Caco-2 (cell line): ENCODE measurements at places on chromosomes 4 and X. TPM values are rescaled to one million over a fixed set of nuclear protein-coding genes. Genes with fewer than 3 reads are reported as not detected.

DNA sequence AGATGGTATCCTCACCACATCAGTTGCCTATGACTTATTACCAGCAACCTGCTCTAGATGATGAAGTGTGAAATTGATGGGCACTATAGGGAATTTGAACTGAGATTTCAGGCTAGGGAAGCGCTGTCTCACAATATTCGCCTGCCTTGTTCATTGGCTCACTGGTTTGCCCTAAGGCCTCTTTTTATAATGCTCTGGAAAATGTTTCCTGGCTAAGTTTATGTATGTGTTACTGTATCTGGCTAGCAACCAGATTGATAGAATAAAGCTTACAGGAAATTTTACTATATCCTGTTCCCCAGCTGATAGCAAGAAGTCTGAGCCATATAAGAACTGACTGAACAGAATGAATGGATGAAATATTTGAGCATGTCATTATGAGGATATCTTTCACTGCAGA is 71.6 kb downstream of the GSTCD start:
- DNase-seq = no peak
- H3K36me3 ChIP-seq = no peaks in the 10 kb centered on the region
- no peak overlapping the region for H3K27ac ChIP-seq
- no peaks in the 10 kb centered on the region for H3K4me1 ChIP-seq

DNA sequence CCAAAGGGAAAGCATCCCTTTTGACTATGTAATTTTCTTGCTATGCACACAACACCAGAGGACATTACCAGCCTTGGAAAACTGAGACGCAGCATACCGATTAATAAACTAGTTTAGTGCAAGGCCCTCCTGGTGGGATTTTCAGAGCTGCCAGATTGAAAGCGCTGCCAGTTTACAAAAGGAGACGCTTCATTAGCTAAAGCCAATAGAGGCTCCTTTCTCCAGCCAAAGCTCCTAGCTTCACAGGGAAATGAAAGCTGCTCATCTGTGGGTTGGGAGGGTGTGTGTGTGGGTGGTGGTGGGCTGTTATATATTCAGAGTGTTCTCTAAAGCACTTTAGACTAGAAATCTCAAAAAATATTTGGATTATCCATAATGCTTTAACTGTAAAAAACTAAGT is 32.4 kb downstream of the SPANXN4 start:
- no peak overlapping the region for H3K27ac ChIP-seq
- H3K27me3 ChIP-seq = no peaks in the 10 kb centered on the region
- H3K36me3 ChIP-seq = no peaks in the 10 kb centered on the region
- no peaks in the 10 kb centered on the region for H3K4me1 ChIP-seq

DNA sequence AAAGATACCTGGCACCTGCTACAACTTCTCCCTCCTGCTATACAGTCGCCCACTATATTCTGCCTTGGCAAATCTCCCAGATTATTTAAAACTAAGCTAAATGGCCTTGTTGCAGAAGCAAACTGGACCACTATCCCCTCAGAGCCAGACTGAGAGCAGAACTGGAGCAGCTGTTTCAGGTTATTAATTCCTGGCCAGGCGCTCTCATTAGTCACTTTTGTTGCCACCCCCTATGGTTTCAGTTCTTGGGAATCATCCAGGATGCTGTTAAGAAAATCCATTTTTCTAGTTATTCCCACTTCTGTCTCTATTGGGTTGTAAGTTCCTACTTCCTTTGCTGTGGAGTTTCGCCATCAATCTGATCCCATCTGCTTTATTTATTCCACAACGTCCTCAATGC is 30.1 kb downstream of the ADGRA3 start:
- peaks cover 12% of the 10 kb centered on the region for H3K4me1 ChIP-seq
- DNase-seq = no peak

GRCh38 chrX:48737940-48738339 is 23.6 kb upstream of the GLOD5 start:
- DNase-seq = no peak
- peak overlapping the region; percentile 72 for H3K27ac ChIP-seq
- no peaks in the 10 kb centered on the region for H3K36me3 ChIP-seq
- H3K27me3 ChIP-seq = no peaks in the 10 kb centered on the region
- peak overlapping the region; percentile 56 for H3K4me3 ChIP-seq
- no peaks in the 10 kb centered on the region; the same call in 1 of the 2 replicates for H3K4me1 ChIP-seq

- H3K4me3 ChIP-seq = no peak overlapping the region
- H3K27ac ChIP-seq = no peak overlapping the region
- H3K27me3 ChIP-seq = no peaks in the 10 kb centered on the region
- DNase-seq = no peak
- H3K4me1 ChIP-seq = no peaks in the 10 kb centered on the region
- no peaks in the 10 kb centered on the region for H3K36me3 ChIP-seq
These were observed 60.7 kb upstream of the NXF3 start for GRCh38 chrX:103153661-103154060.

The HPGDS gene
- total RNA-seq = not detected in 2 replicates

The GYPA gene
- not detected in 2 replicates for total RNA-seq

GRCh38 chrX:118272242-118272641 is 73.7 kb upstream of the WDR44 start:
- no peak overlapping the region for H3K4me3 ChIP-seq
- no peak for DNase-seq
- no peak overlapping the region for H3K27ac ChIP-seq
- no peaks in the 10 kb centered on the region for H3K36me3 ChIP-seq

GRCh38 chr4:46393606-46394005 is 3.7 kb upstream of the GABRA2 start:
- 0 out of 2 replicates have a peak, but pooled peaks cover 6% of the 10 kb centered on the region for H3K4me1 ChIP-seq
- H3K4me3 ChIP-seq = no peak overlapping the region
- H3K27ac ChIP-seq = no peak overlapping the region

GRCh38 chr4:153950100-153950979 is 161.5 kb upstream of the SFRP2 start:
- H3K4me3 ChIP-seq = no peak overlapping the region
- no peaks in the 10 kb centered on the region for H3K27me3 ChIP-seq
- DNase-seq = no peak
- no peak overlapping the region for H3K27ac ChIP-seq

- no peaks in the 10 kb centered on the region for H3K4me1 ChIP-seq
- no peaks in the 10 kb centered on the region for H3K27me3 ChIP-seq
- H3K4me3 ChIP-seq = no peak overlapping the region
- DNase-seq = no peak
- no peak overlapping the region for H3K27ac ChIP-seq
These were observed 17.1 kb upstream of the DTHD1 start for GRCh38 chr4:36264207-36264826.

GRCh38 chrX:115560211-115560977 is 580 bp upstream of the PLS3 start:
- H3K4me1 ChIP-seq = peaks cover 18% of the 10 kb centered on the region
- no peaks in the 10 kb centered on the region for H3K27me3 ChIP-seq
- peak; percentile 50 for DNase-seq
- no peaks in the 10 kb centered on the region for H3K36me3 ChIP-seq

GRCh38 chr4:98469771-98470170 is 188.6 kb downstream of the TSPAN5 start:
- H3K36me3 ChIP-seq = no peaks in the 10 kb centered on the region
- DNase-seq = no peak
- H3K27me3 ChIP-seq = no peaks in the 10 kb centered on the region
- no peaks in the 10 kb centered on the region; the same call in 1 of the 2 replicates for H3K4me1 ChIP-seq

The PARM1 gene
- 1.7 and 2.3 TPM in 2 replicates for total RNA-seq

GRCh38 chrX:48785186-48785539 is 1.2 kb upstream of the GATA1 start:
- H3K36me3 ChIP-seq = no peaks in the 10 kb centered on the region
- DNase-seq = no peak
- H3K27me3 ChIP-seq = no peaks in the 10 kb centered on the region
- H3K4me3 ChIP-seq = no peak overlapping the region
